ENCODE measurements at places on chromosomes 7 and 10. TPM values are rescaled to one million over a fixed set of nuclear protein-coding genes. Genes with fewer than 3 reads are reported as not detected.

DNA sequence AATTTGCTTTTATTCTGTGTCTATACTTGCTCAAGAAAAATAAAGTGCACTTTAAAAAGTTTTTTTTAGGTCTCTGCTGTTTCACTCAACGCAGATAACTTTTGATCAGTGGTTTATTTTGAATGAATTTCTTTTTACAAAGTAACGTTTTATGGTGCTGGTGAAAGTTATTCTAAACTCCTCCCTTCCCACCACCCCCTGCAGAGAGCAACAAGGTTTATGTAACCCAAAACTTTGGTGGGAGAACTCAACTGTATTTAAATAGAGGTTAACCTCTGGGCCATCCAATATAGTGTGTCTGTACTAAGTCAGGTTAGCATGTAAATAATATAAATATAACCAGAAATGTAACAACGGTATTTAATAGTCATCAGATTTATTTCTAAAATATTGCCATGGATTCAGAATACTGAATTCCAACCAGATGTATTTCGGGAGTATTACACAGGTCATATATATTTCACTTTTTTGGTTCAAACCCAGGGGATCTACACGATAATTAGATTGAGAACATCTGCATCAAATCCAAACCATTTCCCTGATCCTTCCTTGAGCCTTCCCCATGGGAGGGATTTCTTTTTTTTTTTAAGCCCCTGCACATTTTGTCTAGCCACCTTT is 3.9 kb upstream of the CUX1 start:
- no peak for DNase-seq

DNA sequence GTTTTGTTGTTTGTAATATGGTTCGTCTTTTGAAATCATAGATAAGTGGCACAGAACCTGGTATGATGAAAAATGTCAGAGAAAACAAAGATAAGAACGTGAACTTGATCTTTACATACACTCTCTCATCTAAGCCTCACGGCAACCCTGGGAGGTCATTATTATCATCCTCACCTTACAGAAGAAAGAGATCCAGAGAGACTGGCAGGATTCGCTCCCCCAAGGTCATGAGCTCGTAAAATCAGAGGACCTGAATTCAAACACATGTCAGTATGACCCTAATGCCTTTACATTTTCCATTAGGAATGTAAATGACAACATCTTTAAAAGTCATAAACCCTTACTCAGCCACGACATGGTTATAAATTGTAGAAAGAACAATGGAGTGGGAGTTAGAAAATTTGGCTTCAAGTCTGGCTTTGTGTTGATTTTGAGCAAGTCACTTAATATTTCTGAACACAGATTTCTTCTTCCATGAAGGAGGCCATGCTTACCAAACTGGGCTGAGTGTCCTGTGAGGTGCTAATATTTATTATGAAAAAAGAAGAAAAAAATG is 35.9 kb downstream of the HIPK2 start:
- no peak for DNase-seq

DNA sequence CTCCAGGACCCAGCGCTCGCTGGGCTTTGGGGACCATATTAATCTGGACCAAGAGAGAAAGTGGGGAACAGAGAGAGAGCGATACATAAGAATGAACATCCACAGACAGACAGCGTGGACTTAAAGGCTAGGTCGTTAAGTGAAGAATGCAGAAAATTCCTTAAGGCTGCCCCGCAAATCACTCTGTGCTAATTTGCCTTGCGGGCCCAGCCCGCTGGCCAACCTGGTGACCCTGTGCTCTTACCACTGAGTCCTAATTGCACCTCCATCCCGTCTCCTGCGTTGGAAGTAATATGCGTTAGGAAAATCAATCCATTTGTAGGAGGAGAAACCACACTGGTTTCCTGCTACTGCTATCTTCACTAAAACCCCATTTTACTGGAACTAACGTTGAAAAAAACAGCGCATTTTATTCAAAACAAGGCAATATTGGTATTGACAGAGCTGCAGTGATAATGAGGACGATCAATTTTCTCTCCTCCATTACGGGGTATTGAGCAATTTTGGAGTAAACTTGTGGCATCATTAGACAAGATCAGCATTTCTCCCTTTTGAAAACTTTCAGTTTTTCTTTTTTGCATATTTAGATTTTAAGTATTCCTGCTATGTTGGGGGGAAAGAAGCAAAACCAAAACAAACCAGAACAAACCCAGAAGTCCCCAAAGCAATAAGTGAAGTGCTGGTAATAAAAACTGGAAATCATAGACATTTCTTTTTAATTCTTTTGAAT is 85.2 kb downstream of the WDFY4 start:
- DNase-seq: no peak

DNA sequence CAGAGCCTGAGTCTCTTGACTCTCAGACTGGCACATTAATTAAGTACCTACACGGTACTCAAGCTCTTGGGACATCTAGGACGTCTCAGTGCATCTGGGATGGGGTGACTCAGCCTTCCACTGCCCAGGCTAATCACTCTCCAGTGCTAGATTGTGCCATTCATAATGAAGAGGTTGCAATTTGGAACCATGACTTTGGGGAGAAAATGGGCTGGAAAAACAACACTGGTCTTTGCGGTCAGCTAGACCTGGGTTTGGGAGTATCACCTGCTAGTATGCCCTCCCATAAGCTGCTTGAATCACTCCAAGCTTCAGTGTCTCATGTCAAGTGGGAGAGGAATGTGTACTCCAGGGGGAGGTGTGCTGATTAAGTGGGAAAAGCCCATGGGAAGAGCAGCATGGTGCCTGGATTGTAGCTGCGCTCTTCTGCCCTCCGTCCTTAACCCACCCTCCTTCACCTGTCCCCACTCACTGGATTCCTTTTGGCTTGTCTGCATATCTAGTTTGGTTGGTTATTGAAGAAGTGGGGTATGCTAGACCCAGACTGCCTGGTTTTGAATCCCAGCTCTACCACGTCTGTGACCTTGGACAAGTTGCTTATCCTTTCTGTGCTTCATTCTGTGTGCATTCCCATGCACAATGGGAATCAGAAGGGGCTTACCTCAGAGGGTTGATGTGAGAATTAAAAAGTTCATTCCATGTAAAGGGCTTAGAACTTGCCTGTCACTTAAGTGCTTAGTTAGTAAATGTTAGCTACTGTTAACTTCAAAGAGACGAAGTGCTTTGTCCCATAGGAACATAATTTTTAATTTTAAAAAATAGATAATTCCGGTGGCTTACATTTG is 3.8 kb downstream of the NFE2L3 start:
- DNase-seq: peak; percentile 82

DNA sequence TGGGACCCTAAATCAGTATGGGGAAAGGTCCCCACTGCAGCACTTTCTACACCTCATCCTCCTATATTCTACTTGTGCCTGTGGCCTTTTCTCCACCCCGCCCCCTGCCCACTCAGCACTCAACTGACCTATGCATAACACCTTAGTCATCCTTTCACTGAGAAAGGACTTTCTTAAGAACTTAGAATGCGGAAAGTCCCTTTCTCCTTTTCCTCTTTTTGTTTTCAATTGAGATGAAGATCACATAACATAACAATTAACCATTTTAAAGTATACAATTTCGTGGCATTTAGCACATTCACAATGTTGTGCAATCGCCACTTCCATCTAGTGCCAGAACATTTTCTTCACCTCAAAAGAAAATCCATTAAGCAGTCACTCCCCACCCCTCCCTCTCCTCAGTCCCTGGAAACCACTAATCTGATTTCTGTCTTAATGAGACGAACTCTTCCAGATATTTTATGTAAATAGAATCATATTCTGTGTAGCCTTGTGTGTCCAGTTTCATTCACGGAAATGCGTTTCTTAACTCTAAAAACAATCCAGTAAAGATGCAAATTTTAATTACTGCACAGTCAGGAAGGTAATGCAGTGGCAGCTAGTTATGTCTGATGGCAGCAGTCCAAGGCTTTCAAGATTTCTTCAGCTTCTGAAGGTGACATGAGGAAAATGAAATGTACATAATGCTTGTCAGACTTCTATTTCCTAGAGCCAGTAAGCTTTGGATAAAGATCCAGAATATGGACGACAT is 41.7 kb downstream of the FAS start:
- peak; percentile 95 for DNase-seq

GRCh38 chr7:460374-461116 is 59.1 kb downstream of the PDGFA start:
- no peak for DNase-seq

GRCh38 chr7:66140924-66141323 is 26.3 kb downstream of the CRCP start:
- no peak for DNase-seq

DNA sequence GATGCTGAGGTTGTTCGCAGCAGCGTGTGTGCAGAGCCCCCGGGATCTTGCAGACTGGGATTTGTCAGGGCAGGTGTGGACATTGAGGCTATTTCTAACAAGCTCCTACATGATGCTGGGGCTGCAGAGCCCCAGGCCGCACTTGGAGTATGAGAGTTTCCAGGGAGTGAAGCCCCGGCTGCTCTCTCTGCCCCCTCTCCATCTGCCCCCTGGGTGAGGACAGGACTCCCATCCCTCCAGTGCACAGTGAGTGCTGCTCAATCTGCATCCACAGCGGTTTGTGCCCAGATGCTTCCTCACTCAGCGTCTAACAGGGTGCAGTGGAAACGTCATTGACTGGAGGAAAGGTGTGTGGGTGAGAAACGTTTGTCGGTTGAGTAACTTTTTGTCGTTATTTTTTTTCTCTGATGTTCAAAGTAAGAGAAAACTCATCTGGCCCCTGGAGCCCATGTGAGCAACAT is 25.3 kb downstream of the IL2RA start:
- no peak for DNase-seq

GRCh38 chr7:11630355-11630754 is 201.6 kb downstream of the THSD7A start:
- no peak for DNase-seq

GRCh38 chr10:132926070-132926469 is 16.3 kb downstream of the CFAP46 start:
- DNase-seq: no peak

DNA sequence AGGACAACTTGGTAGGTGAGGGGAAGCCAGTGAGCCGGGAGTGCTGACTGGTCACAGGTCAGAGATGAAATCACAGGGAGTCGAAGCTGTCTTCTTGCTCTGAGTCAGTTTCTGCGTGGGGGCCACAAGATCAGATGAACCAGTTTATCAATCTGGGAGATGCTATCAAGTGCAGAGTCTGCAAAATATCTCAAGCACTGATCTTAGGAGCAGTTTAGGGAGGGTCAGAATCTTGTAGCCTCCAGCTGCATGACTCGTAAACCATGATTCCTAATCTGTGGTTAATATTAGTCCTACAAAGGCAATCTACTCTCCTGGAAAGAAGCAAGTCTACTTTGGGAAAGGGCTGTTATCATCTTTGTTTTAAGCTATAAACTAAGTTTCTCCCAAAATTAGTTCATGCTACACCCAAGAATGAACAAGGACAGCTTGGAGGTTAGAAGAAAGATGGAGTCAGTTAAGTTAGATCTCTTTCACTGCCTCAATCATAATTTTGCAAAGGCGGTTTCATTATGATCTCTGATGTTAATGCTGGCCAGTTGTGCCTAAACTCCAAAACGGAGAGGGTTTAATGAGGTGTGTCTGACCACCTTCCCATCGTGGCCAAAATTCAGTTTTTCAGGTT is 8.4 kb upstream of the LMOD2 start:
- no peak for DNase-seq

- no peak for DNase-seq
These were observed 9.4 kb upstream of the CDK6 start for GRCh38 chr7:92845736-92846135.

Gene TDRD1
- not detected for polyA plus RNA-seq

Gene ASB4
- not detected for polyA plus RNA-seq

Gene CYP3A4
- not detected for polyA plus RNA-seq

Gene PDE6C
- polyA plus RNA-seq: not detected

Gene CFAP43
- not detected for polyA plus RNA-seq

Data from CD14-positive monocyte (primary cell).